ENCODE measurements at places on chromosomes 11 and 22.
A peak's percentile ranks its signal among the peaks of the same experiment; 100 is the strongest.

DNA sequence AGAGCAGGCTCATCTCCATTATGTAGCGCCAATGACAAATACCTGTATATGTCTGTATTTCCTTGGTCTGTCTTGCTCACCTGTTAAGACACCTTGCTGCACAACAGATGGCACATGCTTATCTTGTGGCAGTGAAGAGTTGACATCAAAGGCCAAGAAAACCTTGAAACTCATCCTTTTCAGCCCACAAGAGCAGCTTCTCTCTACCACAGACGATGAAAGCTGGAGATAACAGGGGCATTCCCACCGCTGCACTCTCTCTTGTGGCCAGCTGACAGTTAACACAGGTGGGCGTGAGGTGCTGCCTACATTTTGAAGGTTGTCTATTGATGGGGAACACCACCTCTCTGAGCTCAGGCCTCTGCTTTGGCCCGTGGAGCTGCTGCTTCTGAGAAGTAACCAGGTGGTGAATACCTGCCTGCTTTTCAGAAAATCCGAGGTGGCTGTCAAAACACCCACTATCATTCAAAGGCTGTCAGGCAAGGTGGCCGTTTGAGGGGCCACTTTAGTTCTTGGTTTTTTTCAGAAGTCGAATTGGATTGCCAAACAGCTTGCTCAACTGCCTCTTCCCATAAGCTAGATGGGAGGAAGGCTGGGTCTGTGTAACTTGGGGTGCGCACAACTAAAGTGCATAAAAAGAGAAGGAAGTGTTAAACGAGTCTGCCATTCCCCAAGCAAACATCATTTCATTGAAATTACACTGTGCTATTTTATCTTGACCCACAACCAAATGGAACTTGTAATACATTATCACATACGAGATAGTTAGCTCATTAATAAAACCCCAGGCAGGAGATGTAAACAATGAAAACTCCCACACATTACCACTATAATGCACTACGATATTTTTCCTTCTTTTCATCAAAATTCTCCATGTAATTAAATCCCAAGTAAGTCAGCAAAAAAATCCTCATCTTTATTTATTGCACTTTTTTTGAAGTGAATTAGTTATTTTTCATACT lies 87.1 kb upstream of the RAG2 start:
- DNase-seq, result no peak

- DNase-seq, result no peak
These were observed 3.5 kb downstream of the KLHDC7B start for GRCh38 chr22:50548921-50549790.

DNA sequence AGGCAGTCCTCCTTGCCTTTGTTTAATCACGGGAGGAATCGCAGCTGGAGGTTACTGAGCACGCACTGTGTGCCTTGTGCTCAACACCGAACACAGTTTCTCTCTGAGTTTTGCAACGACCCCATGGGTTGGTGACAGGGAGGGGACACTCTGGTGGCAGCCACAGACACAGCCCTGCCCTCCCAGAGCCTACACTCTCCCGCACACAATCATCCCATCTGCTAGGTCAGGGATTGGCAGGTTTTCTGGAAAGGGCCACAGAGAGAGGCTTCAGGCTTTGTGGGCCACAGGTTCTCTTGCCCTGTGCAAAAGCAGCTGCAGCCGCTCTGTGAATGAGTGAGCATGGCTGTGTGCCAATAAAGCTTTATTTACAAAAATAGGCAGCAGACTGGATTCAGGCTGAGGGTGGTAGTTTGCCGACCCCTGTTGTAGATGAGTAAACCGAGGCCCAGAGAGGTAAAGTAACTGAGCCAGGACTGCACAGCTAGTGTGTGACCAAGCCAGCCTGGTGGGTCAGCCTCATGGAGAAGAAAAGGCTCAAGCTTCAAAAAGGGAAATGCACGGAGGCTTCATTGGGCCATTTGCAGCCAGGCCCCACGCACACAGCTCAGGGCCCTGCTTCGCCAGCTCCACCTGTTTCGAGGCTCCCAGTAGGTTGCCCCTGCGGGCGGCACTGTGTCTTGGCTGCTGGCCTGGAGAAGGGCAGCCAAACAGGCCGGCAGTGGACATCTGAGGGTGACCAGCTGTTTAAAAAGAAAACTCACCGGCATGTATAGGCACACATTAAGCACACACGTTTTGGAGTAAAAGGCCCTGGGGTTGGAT lies 16.3 kb downstream of the LTO1 start:
- DNase-seq, result no peak

- DNase-seq, result no peak
These were observed 14.2 kb downstream of the MCAT start for GRCh38 chr22:43128928-43129424.

DNA sequence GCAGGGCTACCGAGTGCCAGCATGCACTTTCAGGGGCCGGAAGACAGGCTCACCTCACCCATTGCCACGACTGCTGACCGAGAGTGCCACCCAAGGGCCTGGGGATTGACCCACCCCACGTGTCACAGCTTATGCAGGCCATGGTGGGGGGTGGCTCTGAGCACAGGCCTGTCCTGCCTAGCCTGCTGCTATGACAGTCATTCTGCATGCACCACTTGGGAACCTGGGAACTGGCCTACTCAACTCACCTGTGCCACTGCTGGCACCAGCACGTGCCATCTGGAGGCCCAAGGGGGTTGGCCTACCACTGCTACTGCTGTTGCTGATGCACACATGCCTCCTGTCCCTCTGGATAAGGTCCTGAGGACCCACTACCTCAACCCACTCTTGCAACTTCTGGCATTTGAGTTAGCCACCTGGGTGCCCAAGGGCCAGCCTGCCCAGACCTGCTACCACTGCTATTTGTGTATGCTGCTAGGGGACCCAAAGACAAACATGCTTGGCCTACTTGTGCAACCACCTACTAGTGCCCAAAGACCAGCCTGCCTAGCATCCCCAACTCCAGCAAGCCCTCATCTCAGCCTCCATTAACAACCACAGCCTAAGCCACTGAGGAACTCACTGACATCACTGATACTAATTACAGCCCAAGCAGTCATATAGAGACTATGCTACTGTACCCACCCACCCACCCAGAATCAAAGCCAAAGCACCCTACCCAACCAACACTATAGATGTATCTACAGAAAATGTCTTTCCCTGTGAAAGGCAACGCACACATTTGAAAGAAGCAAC lies 59.0 kb upstream of the NARS2 start:
- DNase-seq, result no peak

- no peak for DNase-seq
These were observed at the start of gene OTOG for GRCh38 chr11:17547051-17547577. TSS of gene OTOG (plus strand) at chr11:17547259. CDS start at chr11:17547373, 114 bp downstream.

DNA sequence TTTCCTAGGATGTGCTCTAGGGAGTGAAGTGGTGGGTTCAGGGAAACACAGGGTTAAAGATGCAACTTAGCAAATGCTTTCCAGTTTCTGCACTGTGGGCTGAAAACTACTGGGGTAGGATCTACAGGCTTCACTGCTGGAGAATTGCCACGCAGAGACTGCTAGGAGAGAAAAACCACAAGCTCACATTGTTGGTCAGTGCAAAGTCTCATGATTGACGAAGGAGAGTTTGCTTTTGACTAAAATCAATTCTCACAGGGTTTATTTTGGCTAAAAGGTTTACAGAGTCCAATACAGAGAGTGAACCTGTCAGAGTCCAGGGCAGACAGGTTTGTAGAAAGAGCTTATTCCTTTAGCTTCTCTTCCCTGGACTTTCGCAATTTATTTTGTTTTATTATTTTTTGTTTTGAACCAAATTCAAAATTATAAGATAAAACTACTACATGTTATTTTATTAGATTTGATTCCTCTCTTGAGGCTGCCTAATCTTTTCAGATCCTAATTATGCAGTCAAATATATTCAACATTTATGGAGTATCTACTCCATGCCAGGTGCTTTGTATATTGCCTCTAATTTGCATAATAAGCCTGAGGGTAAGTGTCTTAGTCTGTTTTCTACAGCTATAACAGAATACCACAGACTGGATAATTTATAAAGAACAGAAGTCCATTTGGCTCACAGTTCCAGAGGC lies 64.7 kb downstream of the MTNR1B start:
- no peak for DNase-seq

DNA sequence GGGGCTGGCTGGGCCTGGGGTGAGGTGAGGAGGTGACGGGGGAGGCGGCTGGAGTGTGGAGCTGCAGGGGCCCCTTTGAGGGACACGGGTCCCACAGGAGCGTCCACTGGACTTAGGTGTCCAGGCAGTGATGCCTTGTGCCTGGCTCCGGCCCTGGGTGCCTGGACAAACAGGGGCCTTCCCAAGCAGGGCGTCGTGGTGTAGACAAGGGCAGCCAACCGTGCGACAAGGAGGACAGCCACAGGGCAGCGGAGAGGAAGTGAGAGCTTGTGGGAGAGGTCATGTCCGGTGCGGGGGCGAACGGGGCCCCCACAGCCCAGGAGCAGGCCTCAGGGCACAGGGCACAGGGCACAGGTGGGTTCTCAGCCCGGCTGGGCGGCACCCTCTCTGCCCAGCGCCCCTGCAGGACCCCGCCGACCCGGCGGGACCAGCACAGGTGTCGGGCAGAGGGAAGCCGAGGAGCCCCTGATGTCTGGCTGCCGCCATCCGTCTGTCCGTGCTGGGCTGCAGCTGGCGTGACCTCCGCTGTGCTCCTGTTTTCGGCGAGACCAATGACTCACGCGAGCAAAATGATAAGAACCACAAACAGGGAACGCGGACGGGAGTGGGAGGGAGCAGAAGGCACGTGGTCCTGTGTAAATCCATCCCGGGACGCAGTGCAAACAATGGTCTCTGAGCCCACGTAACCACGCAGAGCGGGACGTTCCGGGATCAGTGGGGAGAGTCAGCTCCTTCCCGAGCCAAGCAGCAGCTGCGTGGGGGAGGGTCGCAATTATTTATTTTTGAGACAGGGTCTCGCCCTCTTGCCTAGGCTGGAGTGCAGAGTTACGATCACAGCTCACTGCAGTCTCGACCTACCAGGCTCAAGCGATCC lies 49.1 kb upstream of the A4GALT start:
- peak; percentile 95 for DNase-seq

DNA sequence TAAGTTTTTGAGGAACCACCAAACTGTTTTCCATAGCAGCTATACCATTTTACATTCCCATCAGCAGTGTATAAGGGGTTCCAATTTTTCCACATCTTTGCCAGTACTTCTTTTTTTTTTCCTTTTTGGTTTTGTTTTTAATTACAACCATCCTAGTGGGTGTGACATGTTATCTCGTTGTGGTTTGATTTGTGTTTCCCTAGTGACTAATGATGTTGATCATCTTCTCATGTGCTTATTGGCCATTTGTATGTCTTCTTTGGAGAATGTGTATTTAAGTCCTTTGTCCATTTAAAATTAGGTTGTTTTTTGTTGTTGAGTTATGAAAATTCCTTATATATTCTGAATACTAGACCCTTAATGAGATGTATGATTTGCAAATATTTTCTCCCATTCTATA lies 59.3 kb downstream of the STIM1 start:
- no peak for DNase-seq

DNA sequence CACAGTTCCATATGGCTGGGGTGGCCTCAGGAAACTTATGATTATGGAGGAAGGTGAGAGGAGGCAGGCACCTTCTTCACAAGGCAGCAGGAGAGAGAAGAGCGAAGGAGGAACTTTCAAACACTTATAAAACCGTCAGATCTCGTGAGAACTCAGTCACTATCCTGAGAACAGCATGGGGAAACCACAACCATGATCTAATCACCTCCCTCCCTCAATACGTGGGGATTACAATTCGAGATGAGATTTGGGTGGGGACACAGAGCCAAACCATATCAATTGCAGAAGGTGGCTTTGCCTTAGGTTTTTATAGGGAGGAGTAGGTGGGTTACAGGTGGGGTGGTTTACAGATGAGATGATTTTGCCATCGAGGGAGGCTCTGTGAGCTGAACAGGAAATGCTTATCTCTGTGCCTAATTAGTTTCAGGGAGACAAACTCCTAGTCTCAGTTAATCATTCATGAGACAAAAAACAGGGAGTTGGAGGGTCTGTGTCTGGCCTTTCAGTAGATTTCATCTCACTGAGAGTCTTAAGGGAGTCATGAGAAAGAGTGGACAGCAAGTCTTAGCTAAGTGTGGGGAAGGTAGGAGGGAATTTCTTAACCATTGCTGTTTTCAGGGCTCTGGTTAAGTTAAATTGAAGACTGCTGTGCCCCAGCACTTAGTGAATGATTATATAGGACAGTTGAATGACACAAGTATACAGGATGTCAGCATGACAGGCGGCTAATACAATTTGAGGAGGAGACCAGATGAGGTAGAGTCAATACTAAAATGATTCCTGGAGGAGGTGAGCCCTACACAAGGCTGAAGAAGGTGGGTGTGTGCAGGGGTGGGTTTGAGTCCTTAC lies 47.7 kb downstream of the CWC15 start:
- no peak for DNase-seq

GRCh38 chr11:65310215-65310614 lies 4.5 kb upstream of the CDC42EP2 start:
- DNase-seq, result no peak

GRCh38 chr11:35927682-35928081 lies 16.2 kb upstream of the LDLRAD3 start:
- DNase-seq, result no peak

- no peak for DNase-seq
These were observed 31.7 kb downstream of the FLRT1 start for GRCh38 chr11:64067230-64067993.

- DNase-seq, result no peak
These were observed 1341.5 kb downstream of the BRD1 start for GRCh38 chr22:48486134-48486532.

DNA sequence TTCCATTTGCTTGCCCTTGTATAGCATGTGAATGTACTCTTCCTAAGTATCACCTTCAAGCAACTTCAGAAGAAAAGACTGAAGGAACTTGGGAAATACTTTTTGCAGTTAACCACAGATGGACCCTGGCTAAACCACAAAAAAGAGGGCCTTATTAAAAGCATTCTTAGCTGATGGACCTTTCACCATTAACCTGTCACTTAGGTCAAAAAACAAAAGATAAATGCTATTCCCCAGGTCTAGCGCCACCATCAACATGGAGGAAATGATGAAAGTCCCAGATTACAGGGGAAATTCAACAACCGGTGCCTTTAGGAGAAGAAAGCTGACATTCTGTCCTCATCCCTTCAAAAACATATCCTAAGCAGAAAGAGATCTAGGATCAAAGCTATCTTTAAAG lies 29.5 kb downstream of the STK33 start:
- DNase-seq, result no peak

DNA sequence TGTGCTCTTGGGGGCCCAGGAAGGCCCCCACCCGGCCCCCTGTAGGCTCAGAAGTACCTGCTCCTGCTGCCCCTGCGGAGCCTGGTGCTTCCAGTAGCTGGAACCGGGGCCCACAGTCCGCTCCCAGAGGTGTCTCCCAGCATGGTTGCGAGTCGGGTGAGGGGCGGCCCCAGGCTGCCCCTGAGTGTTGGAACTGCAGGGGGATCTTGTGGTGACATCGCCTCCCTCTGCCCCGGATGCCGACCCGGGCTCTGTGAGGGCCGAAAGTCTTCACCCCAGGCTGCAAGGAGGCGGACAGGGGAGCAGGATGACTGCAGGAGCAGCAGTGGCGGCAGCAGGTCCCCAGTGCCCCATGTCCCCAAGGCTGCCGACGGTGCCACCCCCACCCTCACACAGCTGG lies 9.5 kb upstream of the PKP3 start:
- no peak for DNase-seq

- DNase-seq, result no peak
These were observed 1.5 kb downstream of the SULT4A1 start for GRCh38 chr22:43860831-43861230.
